BJ (cell line): ENCODE measurements at places on chromosomes 1 and 21.
A peak's percentile ranks its signal among the peaks of the same experiment; 100 is the strongest.

DNA sequence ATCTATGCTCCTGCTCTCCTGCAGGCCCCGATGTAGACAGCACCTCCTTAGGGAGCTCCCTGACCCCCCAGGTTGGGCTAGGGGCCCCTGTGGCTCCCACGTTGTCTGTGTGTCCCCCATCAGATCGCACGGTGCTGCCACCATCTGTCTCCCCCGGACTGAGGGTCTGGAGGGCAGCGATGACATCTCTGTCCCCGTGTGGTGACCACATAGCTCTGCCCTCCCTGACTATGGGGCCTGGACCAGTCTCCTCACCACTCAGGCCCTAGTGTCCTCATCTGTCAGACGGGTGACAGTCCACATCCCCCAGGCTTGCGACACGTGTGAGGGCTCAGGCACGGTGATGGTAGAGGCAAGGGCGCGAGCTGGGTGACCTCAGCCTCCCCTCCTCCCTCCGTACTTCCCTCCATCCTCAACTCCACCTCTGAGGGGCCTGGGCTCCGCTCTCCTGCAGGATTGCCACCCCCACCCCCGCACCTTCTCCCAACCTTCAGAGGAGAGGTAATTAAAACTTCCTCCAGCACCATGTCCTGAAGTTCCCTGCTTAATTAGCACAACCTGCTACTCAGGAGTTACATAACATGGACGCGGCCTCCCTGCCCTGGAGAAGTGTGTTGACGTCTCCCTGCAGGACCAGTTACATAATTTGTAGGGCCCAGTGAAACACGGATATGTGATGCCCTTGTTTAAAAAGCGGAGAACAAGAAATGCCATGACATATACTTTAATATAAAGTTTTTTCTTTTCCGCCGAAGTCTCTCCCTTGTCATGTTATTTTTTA is 288.2 kb downstream of the PTPRU start:
- no peak for DNase-seq

- no peak for DNase-seq
Observed at GRCh38 chr1:18118078-18118477, 10.5 kb downstream of the IGSF21 start.

DNA sequence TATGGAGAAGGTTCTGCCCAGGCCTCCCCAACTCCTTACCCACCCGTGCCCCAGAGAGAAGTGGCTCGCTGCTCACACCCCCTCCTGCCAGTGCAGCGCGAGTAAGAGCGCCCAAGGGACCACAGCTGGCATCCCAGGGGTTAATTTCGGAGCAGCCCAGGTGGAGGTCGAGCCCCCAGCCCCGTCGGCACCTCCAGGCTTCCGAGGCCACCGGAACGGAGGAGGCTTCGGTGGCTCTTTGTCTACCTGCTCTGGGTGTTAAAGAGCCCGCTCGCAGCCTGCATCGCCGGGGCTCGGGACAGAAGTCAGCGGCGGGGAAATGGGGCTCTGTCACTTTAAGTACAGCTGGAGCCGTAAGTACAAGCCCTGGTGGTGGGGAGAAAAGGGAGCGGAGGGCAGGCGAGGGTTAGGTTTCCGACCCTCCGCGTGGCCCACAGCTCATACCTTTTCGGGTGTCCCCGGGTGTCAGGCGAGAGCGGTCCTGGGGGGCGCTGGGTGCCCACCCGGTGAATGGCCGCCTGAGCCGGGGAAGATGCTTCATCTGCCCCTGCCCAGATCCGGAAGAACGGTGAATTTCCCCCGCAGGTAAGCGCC is 89.4 kb upstream of the IPO9 start:
- no peak for DNase-seq

DNA sequence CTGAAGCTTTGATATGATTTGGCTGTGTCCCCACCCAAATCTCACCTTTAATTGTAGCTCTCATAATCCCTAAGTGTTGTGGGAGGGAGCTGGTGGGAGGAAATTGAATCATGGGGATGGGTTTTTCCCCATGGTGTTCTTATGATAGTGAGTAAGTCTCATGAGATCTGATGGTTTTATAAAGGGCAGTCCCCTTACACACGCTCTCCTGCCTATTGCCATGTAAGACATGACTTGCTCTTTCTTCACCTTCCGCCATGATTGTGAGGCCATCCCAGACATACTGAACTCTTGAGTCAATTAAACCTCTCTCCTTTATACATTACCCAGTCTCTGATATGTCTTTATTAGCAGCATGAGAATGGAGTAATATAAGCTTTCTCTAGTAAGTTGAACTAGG is 261.9 kb downstream of the HLX start:
- no peak for DNase-seq

- no peak for DNase-seq
Observed at GRCh38 chr1:114337417-114337816, 173.6 kb downstream of the TRIM33 start.

- DNase-seq, result no peak
Observed at GRCh38 chr1:42674214-42674613, 8.0 kb upstream of the YBX1 start.

- DNase-seq, result no peak
Observed at GRCh38 chr1:22105611-22106207, 37.2 kb downstream of the WNT4 start.

- DNase-seq, result no peak
Observed at GRCh38 chr21:31332525-31332924, 11.5 kb downstream of the TIAM1 start.

- peak; percentile 99 for DNase-seq
Observed at GRCh38 chr1:24018611-24019580, 38.8 kb upstream of the SRSF10 start.

DNA sequence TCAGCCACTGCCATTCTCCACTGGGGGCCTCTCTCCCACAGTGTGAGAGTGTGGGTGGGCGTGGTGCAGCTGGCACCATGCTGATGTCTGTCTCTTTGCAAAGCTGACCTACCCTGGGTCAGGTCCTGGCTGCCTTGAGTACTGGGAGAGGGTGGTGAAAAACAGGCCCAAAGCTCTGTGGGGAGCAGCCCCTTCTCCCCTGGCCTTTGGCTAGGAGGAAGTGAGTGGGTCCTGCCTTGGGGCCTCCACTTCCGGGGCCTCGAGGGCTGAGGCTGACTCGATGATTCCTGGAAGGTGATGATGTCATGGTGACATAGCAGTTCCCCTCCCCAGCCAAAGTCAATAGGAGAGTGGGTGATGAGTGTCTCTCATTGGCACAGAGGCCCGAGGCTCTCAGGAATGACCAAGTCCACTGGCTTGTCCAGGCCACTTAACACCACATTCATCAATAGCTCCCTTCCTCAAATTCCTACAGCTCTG is 53.0 kb downstream of the IER5 start:
- no peak for DNase-seq

GRCh38 chr1:234515821-234516241 is 36.9 kb upstream of the TARBP1 start:
- peak; percentile 63 for DNase-seq

- no peak for DNase-seq
Observed at GRCh38 chr21:45253180-45253579, 34.5 kb downstream of the POFUT2 start.

DNA sequence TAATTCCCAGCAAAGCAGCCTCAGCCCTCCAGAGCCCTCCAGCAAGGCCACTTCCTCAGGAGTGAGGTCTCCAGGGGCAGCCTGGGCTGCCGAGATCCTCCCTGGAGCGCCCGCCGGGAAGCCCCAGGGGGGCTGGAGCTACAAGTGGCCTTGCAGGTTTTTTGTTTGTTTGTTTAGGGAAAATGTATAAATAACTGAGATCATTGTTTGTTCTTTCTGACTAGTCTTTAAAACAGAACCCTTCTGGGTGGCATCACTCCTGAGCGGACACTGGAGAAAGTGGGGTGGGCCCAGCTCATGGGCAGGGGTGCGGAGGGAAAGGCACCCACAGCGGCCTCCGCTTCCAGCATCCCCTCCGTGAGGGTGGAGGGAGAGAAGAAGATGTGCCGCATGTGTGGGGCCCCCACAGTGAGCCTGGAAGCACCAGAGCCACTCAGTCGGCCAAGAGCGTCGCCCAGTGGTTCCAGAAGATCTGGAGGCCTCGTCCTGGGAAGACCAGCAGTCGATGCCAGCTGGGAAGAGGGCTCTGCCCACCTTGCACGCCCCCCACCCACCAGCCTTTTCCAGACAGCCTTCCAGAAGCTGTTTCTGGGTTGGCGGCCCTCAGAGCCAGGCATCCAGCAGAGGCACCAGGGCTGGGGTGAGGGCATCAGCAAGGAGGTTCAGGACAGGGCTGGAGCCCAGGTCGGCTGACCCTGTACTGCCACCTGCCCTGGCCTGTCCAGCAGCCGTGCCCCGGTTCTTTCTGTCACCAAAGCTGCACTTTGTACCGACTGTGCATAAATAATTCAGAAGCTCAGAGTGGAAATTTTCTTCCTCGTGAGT is 34.6 kb downstream of the TFF3 start:
- no peak for DNase-seq

DNA sequence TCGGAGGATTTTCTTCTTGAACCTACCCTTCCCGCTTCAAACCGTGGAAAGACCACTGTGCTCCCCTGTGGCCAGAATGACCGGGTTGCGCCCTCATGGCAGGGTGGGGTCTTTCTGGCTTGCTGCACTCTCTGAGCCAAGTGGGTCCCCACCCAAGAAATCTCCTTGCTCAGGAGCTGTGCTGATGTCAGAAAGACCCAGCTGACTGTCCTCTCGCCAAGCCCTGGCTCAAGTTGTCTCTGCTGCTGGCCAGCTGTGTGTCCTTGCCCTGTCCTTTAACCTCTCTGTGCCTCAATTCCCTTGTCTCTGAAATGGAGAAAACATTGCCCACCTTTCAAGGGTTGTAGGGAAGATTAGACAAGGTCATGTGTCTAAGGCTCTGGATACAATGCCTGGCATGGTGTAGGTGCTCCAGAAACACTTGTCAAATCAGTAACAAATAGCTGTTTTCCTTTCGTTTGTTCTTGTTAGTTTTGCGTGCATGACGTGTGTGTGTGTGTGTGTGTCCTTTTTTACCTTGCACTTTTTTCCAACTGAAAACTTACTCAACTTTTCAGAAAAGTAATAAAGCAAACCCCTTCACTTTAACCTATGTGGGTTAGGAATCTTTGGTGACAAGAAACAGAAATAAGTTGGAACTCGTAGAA is 41.1 kb upstream of the RPL11 start:
- no peak for DNase-seq

DNA sequence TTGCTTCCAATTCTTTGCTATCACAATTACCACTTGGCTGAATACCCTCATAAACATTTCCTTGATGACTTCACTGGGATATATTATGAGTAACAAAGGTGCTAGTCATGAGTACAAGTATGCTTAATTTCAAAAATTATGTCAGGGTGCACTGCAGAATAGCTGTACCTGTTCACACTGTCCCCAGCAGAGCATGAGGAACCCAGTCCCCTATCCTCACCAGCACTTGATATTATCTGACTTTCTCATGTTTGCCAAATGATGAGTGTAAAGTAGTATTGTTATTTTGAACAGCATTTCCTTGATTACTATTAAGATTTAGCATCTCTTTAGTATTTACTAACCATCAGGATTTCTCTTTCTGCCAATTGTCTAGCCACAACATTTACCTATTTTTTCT is 33.5 kb upstream of the TNFSF4 start:
- DNase-seq, result no peak

- no peak for DNase-seq
Observed at GRCh38 chr1:239819096-239819495, 272.6 kb upstream of the FMN2 start.

- DNase-seq, result no peak
Observed at GRCh38 chr1:154495496-154496273, 6.3 kb upstream of the TDRD10 start.

DNA sequence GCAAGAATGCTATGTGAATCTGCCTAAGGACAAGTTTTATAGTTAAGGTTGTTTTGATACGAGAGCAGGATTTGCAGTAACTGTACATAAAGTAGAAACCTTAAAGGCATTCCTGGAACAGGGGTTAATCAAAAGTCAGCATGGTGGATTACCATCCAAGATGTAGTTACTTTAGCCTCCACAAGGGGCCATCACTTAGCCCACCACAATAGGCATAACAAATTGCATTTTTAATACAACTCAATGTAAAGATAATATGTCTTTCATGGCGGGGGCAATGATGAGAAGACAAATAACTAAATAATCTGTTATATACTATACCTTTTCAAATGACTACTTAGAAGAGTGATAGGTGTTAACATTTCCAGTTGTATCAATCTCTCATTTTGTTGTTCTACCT is 611.2 kb upstream of the ADGRL4 start:
- no peak for DNase-seq

DNA sequence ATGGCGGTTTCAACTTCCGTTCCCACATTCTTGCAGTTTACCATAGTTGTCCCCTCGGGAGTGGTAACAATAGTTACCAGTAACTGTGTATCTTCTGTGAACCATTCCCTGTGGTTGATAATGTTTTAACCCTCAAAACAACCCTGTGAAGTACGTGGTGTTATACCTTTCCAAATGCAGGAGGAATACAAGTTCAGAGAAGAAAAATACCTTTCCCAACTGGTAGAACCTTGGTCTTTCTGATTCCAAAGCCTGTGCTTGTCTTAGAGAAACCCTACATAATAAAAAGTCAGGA is 789 bp downstream of the BTF3L4 start:
- no peak for DNase-seq

GRCh38 chr1:236066828-236067386 is 2.0 kb upstream of the NID1 start:
- no peak for DNase-seq

DNA sequence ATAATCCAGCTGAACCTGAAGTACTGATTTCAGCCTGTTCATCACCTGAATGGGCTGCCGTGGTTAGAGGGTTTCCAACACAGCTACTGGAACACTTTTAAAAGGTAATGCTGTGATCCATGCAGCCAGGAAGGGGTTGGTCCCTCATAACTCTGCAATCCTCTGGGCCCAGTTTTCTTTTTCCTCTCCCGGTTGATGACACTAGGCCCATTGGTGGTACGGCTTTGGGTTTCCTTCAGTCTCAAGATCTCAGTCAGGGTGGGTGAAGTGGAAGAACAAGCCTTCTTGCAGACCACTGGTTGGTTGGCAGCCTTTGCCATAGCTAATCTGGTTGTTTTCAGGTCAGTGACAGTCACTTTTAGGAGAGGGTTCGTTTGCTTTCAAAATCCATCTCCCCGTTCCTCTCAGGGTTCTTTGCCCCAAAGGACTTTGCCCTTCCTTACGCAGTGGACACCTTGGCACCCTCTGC is 502 bp upstream of the SLC35A3 start:
- DNase-seq, result no peak

DNA sequence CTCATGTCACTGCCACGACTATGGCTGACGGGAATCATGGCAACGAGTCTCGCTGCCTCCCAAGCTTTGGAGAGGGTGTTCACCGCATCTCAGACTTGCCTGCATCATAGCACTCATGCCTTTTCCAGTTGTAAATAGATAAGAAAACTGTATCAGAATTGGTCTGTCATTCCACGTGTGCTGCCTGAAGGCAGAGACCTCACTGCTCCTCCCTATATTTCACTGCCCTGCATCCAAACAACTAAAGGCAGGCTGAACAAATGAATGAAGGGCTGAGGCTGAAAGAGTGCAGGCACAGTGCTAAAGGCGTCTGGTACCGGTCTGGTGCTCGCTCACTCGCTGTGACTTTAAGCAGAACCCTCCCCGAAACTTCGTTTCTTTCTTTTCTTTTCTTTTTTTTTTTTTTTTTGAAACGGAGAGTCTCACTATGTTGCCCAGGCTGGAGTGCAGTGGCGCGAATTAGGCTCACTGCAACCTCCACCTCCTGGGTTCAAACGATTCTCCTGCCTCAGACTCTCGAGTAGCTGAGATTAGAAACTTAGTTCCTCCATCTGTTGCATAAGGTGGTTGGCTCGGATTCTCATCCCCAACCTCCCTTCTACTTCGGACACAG is 542 bp downstream of the EIF2B3 start:
- DNase-seq, result no peak

- no peak for DNase-seq
Observed at GRCh38 chr1:116111524-116112021, 374 bp downstream of the MAB21L3 start.
